ENCODE measurements at places on chromosomes 7 and 10. TPM values are rescaled to one million over a fixed set of nuclear protein-coding genes. Genes with fewer than 3 reads are reported as not detected.

The FZD8 gene
- 0.42 TPM for total RNA-seq

The RBP3 gene
- not detected for total RNA-seq

The GNGT1 gene
- not detected for total RNA-seq

The LRRC17 gene
- not detected for total RNA-seq

The TFEC gene
- 1.3 TPM for total RNA-seq

The SPDYE8 gene
- not detected for total RNA-seq

The PAPOLB gene
- not detected for total RNA-seq
